GM03348 (cell line): ENCODE measurements at places on chromosomes 3 and 15.

- no peak for DNase-seq
These were observed 168.7 kb upstream of the STAC start for GRCh38 chr3:36211652-36211999.

DNA sequence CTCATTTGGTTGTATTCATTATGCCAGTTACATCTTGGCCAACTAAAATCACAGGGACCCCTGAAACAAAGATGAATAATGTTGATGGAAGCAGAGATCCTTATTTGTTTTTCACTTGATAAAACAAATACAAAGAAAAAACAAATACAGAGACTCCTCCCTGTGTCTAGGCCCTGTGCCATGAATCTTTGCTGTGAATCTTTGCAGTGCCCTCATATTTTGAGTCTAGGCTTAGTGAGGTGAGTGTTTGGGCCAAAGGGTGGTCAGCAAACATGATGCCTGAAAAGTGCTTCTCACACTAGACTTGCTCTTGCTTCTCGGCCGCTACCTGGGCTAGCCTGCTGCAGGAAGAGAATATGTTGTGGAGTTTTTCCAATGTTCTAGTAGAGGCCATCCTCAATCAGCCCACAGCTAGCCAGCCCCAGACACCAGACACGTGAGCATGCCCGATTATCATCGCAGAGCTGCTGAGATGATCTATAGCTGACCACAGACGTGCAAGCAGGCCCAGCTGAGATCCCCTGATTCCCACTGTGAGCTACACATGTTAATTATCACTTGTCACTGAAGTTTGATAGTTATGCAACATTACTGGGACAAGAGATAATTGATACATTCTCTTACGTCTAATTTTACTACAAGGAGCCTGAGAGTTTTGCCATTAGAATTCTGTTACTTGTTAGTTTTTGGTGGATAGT is 191.4 kb downstream of the THRB start:
- DNase-seq: no peak

DNA sequence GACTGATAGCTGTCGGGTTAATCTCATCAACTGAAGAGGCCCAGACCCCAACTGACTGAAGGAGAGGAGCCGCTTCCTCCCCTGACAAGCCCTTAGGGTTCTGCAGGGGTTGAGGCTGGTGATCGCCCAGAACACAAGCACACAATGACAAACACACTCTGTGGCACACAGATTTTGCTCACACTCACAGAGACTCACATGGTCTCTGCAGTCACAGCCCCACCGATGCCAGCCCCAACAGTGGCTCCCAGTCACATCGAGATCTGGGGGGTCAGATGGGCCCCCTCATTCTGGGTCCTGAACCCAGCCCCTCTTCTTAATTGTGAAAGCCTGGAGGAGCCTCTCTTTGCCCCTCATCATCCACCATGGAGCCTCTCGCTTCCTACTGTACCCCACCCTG is 16.7 kb downstream of the PTH1R start:
- no peak for DNase-seq

DNA sequence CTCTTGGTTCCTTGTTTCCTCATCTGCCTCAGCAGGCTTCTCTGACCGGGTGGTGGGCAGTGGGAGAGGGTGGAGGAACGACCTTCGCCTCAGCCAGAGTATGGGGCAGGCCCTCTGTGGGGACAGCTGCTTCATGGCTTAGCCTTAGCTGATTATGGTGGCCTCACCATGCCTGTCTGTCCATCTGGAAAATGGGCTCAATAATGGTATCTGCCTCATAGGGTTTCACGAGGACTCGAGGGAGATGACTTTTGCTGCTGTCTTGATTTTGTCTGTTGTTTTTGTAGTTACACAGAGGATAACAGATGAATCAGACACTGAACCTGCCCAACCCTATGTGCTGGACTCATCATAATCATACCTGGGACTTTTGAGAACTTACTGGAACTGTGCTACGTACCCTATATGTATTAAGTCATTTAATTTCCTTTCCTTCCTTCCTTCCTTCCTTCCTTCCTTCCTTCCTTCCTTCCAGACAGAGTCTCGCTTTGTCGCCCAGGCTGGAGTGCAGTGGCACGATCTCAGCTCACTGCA is 46.5 kb downstream of the CDC25A start:
- DNase-seq: no peak

DNA sequence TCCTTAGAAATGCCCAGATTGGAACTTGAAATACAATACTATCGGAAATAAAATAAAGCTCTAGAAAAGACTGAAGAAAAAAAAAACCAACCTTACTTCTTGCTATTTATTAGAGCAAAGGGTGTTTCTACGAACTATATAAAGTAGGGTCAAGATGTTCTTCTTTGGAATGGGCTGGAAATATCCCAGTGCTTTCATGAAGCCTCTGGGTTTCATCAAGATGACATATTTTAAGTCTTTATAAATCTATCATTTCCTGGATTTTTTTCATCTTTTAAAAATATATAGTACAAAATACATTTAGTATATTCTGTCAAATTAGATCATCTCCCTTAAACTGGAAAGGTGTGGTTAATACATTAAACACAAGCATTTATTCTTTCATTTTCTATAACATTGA is 978.8 kb downstream of the NAALADL2 start:
- DNase-seq: no peak

DNA sequence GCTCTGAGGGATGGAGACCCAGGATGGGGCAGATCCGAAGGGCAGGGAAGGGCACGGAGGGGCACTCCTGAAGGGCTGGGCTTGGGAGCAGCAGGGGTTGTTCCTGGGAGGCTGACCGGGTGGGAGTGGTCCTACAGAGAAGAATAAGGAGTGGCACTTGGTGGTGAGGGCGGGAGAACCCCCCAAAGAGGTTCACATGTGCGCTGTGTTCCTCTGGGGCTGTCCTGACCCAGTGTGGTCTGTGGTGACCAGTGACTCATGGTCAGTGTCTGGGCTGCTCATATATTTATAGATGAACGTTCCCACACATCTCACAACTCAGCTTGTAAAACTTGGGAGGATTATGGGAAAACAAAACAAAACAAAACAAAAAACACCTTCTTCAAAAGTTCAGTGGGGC is 10.0 kb downstream of the TRPM1 start:
- DNase-seq: peak; percentile 58

DNA sequence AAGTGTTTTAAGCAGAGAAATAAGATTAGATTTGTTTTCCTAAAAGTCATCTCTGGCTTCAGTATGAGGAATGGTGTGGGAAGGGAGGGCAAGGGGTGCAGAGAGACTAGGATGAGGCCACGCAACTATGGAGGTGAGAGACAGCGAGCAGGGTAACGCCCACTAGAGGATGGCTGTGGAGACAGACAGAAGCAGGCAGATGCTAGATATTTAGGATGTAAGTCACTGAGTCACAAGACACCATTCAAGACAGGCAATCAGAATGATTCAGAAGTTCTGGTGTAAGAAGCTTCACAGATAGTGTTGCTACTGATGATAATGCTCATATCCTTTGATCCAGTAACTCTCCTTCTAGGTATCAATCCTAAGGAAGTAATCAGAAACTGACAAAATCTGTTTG is 19.1 kb downstream of the HSPBAP1 start:
- peak; percentile 62 for DNase-seq

DNA sequence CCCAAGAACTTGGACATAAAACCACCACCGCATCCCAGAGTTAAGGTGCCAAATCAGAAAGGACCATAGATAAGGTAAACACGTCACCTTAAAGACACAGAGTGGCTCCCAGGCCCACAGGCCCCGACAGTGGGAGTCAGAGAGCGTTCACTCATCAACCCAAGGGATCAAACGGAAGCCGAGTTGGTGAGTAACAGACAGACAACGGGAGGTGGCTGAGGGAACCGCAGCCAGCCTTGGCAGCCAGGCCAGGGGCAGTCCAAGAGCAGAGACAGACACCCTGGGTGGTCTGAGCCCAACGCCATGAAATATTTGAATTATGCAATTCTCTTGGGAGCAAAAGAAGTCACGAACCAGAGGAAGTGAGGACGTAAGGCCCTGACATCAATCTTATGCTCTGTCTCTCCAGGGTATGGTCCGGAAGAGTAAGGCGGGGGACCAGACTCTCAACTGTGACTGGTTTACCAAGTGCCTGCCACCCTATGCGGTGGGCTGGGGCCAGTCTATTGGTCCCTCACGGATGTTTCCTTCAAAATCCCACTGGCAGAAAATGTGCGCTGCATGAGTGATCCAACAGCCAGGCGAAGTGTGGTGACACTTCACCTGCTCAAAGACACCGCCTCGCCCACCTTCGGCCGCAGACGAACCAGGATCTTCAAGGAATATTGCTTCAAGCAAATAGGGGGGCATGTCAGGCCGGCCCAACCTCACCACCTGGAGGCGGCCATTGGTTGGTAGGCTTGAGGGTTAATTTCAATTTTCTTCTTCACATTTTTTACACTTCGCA is 34.3 kb downstream of the TMEM44 start:
- DNase-seq: peak; percentile 95

GRCh38 chr3:144181062-144181461 is 209.4 kb downstream of the DIPK2A start:
- DNase-seq: no peak

DNA sequence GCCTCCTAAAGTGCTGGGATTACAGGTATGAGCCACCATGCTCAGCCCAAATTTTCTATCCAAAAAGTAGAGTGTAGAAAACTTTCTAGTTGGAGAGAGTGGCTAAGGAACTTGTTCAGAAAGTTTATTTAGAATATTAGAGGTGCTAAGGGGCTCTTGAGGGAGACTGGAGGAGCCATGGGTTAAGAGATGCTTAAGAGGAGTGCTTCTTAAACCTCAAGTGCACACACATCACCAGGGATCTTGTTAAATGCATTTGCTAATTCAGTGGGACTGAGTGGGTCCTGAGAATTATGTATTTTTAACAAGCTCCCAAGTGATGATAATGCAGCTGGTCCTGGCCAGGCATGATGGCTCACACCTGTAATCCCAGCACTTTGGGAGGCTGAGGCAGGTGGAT is 29.7 kb upstream of the SLMAP start:
- no peak for DNase-seq

- DNase-seq: no peak
These were observed 8.0 kb upstream of the SEMA4B start for GRCh38 chr15:90192961-90193786.

GRCh38 chr15:99717161-99718009 is 15.9 kb downstream of the LYSMD4 start:
- DNase-seq: no peak

- no peak for DNase-seq
These were observed 16.6 kb upstream of the NIT2 start for GRCh38 chr3:100317912-100318311.

GRCh38 chr3:50358355-50358910 is 888 bp downstream of the TMEM115 start:
- DNase-seq: no peak

DNA sequence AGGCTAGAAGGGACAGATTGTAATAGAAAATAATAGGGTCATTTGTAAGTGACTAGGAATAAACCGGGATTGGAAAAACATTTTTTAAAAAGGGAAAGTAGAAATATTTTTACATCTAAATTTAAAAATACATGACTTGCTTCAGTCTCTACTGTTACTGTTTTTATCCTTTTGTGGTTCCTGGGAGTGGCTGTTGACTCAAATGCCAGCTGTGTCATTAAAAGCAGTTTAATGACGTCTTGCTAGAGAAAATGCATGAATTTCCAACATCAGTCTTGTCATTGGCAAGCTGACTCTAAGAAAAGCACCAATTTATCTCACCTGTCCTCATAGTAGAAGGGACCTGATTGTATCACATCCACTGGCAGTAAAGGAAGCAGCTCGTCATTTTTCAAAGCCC is 16.7 kb upstream of the LCMT2 start:
- no peak for DNase-seq

DNA sequence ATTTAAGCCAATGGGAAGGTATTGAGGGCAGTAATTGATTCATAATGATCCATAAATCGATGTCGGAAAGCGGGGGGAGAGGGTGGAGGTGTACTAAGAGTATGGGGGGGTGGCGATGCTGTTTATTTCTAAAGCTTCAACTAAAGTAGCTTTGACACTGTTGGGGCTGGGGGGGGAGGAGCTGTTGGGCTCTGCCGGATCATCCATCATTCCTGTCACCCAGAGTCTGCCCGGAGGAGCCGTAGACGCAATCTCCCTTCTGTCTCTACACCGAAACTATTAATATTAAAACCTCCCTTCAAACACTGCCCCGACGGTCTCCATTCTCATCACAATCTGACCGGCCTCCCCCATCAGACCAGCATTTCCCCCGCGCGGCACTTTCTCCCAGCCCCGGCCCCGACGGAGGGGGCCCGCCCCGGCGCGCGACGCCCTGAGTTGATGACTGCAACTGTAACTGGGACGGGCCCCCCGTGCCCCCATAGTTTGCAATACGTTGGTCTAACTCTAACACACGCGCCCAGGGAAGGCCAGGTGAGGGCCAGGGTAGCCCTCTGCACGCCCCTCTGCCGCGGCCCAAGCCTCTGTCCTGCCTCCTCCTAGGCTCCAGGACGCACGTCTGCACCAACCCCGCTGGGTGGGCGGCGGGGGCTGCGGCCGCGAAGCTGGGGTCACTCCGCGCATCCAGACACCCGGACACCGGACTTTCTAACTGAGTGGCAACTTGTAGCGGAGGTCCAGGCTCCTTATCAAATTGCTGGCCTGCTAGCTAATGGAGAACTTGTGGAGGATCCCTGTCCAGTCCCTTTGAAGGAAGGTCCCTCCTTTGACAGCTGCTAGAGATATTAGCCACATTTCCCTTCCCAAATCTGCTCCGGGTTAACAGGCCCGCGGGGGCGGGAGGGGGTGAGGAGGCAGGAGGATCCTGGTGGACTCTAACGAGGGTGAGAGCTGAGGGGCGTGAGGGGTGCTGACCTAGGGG is 212.0 kb downstream of the MEIS2 start:
- DNase-seq: peak; percentile 69

DNA sequence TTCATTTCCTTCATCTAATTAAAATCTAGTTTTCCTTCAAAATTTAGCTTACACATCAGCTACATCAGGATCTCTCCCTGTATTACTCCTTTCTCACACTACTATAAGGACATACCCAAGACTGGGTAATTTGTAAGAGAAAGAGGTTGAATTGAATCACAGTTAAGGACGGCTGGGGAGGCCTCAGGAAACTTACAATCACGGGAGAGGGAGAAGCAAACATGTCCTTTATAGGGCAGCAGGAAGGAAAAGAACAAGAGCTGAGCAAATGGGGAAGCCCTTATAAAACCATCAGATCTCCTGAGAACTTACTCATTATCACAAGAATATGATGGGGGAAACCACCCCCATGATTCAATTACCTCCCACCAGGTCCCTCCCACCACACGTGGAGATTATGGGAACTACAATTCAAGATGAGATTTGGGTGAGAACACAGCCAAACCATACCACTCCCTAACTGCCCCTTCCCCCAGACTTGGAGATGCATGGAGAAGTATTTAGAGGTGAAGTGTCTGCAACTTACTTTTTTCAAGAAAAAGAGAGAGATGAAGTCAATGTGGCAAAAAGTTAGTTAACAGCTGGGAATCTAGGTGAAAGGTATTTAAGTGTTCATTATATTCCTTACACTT is 21.3 kb downstream of the PRTG start:
- no peak for DNase-seq

- no peak for DNase-seq
These were observed 63.9 kb downstream of the IQSEC1 start for GRCh38 chr3:13009132-13009945.

DNA sequence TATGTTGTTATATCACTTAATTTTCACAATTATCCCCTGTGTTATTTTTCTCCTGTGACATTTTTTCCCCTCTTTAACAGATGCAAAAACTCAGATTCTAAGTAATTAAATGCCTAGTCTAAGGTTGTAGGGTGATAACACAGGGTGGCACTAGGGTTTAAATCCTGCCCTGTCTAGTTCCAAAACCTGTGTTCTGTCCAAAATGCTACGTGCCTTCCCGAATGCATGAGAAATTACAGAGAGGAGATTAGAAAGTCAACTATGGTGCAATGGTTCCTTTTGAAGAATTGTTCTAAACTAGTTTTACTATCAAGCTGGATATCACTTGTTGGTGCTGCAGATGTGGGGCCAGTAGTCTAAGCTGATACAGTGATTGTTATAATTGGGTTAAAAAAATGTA is 108.0 kb downstream of the DIPK2A start:
- no peak for DNase-seq
